ENCODE measurements at places on chromosomes 1 and 21. TPM values are rescaled to one million over a fixed set of nuclear protein-coding genes. Genes with fewer than 3 reads are reported as not detected.
A peak's percentile ranks its signal among the peaks of the same experiment; 100 is the strongest.

GRCh38 chr1:231694465-231695077 lies 68.0 kb downstream of the DISC1 start:
- peak; percentile 42 for DNase-seq

GRCh38 chr1:167832693-167833092 lies 81.2 kb downstream of the ADCY10 start:
- DNase-seq: no peak

- peak; percentile 49 for DNase-seq
Observed at GRCh38 chr1:94981575-94981973, 54.7 kb upstream of the CNN3 start.

Gene RALGPS2
- 38.5 TPM for total RNA-seq
